ENCODE measurements at places on chromosomes 12 and 14. TPM values are rescaled to one million over a fixed set of nuclear protein-coding genes. Genes with fewer than 3 reads are reported as not detected.

FAM186B gene
- total RNA-seq: 0.29 TPM

CISTR gene
- total RNA-seq: not detected

WNT5B gene
- 4.7 TPM for total RNA-seq

OR6C2 gene
- not detected for total RNA-seq

AKAP3 gene
- total RNA-seq: 1.4 TPM

SMIM41 gene
- 0.25 TPM for total RNA-seq

CLEC6A gene
- total RNA-seq: not detected

TMTC1 gene
- total RNA-seq: 1.6 TPM

PPM1H gene
- not detected for total RNA-seq

C12orf54 gene
- total RNA-seq: not detected

DEPDC4 gene
- 1.9 TPM for total RNA-seq

MANSC4 gene
- total RNA-seq: not detected

Data from T-helper 1 cell treated with Interleukin-12 subunit alpha and Interleukin-12 subunit beta and Interleukin-4 antibody, amounts not matched to agents 30 ng/mL and 1 ng/mL, for 36 hours (primary cell).